Nucleus accumbens (tissue), 56 donors: ENCODE measurements at places on chromosomes 6 and 20.

DNA sequence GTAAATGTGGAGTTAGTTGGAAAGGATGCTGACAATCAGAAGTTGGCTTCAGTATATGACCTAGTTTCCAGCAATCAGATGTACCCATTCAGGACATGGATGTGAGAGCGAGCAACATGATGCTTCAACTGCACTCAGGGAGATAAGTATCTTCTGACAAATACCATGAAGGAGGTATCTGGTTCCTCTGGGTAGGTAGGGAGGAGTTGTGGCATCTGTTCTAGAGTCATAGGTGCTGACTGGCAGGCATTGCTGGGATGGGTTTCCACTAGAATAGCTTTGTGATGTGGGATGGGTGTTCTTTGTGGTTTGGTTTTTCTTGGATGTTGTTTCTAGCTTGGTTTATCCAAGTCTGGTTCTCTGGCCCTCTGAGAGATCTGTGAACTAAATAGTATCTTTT, 3.9 kb upstream of the REV3L start:
- DNase-seq: no peak

GRCh38 chr6:41428336-41428995, 93.1 kb downstream of the NCR2 start:
- DNase-seq: no peak

DNA sequence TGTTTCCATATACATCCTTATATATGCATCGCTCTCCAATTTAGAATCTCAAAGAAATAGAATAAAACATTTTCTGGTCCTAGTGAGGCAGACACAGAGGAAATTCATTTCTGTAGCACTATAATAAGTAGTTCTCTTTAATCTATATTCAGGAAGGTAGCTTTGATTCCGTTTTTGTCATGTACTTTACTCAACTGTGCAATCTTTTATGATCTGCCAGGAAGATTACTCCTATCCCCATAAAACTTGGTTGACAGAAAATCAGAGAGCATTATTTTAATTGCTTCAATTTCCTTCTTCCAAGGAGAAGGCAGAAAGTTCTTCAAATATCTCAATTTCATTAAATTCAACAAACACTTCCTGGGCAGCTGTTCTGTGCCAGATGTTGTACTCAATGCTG, 10.6 kb upstream of the CLIC5 start:
- DNase-seq: no peak

DNA sequence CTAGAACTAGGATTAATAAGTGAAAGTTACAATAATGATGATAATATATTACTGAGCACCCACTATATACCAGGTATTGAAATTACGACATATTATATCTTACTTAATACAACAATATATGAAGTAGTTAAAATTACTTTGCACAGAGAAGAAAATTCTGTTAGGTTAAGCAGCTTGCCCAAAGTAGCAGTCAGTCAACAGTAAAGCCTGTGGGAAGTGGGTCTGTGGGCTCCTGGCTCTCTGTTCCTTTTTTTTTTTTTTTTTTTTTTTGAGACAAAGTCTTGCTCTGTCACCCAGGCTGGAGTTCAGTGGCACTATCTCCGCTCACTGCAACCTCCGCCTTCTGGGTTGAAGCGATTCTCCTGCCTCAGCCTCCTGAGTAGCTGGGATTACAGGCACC, 4.8 kb upstream of the GTF2H4 start:
- no peak for DNase-seq

- DNase-seq: no peak
Measured at GRCh38 chr6:156146891-156147290, 630.3 kb upstream of the ARID1B start.

DNA sequence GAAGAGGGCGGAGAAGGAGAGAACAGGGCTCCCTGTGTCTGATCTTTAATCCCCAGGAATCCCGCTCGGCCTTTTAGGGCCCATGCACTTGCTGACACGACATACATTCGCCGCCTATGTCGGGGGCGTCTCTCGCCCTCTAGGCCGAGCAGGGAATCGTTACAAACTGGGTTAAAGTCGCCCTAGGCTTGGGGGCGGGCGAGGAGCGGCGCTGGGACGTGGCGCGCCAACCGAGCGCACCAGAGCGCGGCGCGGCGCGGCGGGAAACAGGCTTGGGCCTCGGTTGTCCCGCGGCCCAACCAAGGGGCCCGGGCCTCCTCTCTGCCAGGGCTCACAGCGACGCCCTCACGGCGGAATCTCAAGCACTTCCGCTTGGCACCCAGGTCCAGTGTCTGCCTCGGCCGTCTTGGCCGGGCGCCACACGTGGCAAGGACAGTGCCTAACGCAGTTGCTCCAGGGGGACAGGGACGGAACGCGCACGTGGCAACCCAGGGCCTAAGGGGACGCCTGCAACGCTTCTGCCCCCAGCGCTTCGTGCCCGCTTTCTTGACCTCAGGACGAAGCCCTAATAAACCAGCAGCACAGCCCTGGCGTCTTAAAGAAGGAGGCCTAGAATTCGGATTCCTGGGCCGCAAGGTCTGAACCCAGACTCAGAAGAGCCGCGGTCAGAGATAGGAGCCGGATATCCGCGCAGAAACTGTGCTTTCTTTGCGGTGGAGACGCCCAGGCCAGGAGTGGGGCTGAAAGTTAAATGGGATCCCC, 71.5 kb downstream of the NCR2 start:
- DNase-seq: no peak

- no peak for DNase-seq
Measured at GRCh38 chr6:70706491-70707123, 38.9 kb downstream of the SMAP1 start.

- DNase-seq: no peak
Measured at GRCh38 chr6:154916857-154917256, 78.3 kb upstream of the TIAM2 start.
